ENCODE measurements at places on chromosomes 6 and 20.

- no peak for DNase-seq
Measured at GRCh38 chr6:36904114-36904513, 18.4 kb downstream of the C6orf89 start.

GRCh38 chr6:37556881-37557644 is 57.4 kb upstream of the CCDC167 start:
- no peak for DNase-seq

- DNase-seq, result no peak
Measured at GRCh38 chr20:2326046-2326445, 30.2 kb downstream of the TGM3 start.

GRCh38 chr6:136920216-136920615 is 1.9 kb upstream of the SLC35D3 start:
- DNase-seq, result no peak

DNA sequence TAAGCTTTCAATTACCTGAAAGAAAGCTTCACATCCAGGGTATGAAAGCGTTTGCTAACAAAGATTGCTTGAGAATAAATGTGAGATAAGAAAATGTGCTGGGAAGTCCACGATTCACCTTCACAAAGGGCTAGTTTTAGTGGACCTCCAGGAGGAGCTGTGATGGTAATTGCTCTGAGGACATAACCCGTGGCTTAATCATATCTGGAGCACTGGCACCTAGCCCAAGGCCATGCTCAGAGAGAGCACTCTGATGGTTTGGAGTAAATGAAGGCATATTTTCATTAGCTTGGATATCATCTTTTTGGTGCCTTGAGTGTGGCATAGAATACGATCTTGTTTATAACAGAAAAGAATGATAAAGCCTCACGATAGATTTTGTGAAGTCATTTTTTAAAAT is 46.9 kb upstream of the BACH2 start:
- DNase-seq, result no peak

DNA sequence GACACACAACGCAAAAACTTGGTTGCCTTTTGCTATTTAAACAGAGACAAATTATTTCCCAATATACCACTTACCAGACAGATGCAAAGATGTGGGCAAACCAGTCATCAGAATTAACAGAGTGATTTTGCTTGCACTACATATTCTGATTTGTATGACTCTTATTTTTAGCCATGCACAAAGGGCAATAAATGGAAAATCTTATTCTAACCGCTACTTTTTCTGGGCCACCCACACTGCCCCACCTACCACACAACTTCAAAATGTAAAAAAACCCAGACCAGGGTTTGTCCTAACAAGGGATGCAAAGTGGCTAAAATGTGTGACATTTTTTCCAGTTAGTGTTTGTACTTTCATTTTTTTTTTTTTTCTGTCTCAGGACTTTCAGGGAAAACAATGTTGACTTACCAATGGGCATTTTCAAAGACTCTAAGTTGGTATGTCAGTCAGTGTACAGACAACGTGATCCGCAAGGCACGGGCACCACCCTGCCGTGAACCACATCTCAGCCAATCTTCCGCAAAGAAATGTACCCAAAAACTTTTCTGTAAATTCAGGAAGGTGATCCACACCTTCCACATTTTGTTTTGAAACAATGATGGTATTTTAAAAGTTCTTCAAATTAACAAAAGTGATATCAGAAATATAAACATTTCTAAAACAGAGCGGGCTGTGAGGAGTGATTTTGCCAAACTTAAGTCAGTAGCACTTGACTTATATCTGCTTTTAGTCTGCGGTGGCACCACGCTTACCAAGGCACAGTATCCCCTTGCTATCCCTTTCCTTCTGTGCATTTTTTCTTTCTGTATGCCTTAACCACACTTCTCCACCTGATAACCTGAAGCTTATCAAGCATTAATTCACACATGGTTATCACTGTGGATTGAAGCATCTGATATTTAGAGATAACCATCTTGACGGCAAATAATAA is 185.6 kb downstream of the GJA10 start:
- no peak for DNase-seq

DNA sequence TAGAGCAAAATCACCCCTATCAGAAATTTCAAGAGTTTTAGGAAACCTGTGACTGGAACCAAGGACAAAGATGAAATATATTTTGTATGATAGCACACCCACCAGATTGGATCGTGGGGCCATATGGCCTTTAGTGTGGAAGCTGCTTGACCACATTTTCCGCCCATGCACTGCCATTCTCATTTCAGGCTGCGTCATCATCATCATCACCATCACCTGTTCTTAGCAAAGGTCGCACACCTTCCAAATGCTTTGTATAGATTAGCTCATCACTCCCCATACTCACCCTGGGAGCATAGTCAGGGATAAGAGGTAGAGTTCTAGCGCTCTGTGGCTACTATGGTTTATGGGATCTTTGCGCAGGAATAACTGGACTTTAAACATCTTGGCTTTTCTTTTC is 185.7 kb downstream of the MTHFD1L start:
- no peak for DNase-seq

GRCh38 chr6:101779051-101779844 is 385.7 kb downstream of the GRIK2 start:
- DNase-seq, result no peak

DNA sequence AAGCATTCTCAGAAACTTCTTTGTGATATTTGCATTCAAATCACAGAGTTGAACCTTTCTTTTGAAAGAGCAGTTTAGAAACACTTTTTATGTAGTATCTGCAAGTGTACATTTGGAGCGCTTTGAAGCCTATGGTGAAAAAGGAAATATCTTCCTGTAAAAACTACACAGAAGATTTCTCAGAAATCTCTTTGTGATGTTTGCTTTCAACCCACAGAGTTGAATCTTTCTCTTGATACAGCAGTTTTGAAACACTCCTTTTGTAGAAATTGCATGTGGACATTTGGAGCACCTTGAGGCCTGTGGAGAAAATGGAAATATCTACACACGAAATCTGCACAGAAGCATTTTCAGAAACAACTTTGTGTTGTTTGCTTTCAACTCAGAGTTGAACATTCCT is 612.3 kb upstream of the ZNF337 start:
- DNase-seq, result no peak

- no peak for DNase-seq
Measured at GRCh38 chr20:57660181-57660921, 40.1 kb upstream of the ZBP1 start.

- no peak for DNase-seq
Measured at GRCh38 chr6:46367354-46368168, 123.7 kb downstream of the RCAN2 start.

DNA sequence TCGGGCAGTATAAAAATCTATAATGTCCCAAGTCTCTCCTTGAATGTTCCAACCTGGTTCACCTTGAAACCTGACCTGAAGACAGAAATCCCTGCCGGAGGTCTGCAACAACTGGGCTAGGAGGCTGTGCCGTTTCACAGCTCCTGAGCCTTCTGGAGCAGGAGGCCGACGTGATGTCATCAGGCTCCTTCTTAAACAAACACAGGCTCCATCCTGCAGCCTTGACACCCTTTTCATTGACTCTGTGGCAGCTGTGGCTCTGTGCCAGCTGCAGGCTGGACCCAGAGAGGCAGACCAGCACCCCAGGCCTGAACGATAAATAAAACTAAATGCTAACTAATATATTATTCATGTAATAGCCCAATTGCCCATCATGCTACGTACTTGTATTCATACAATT is 483.9 kb downstream of the CD83 start:
- no peak for DNase-seq

All from heart left ventricle (tissue), 16 donors.